ENCODE measurements at places on chromosomes 1 and 21.
A peak's percentile ranks its signal among the peaks of the same experiment; 100 is the strongest.

DNA sequence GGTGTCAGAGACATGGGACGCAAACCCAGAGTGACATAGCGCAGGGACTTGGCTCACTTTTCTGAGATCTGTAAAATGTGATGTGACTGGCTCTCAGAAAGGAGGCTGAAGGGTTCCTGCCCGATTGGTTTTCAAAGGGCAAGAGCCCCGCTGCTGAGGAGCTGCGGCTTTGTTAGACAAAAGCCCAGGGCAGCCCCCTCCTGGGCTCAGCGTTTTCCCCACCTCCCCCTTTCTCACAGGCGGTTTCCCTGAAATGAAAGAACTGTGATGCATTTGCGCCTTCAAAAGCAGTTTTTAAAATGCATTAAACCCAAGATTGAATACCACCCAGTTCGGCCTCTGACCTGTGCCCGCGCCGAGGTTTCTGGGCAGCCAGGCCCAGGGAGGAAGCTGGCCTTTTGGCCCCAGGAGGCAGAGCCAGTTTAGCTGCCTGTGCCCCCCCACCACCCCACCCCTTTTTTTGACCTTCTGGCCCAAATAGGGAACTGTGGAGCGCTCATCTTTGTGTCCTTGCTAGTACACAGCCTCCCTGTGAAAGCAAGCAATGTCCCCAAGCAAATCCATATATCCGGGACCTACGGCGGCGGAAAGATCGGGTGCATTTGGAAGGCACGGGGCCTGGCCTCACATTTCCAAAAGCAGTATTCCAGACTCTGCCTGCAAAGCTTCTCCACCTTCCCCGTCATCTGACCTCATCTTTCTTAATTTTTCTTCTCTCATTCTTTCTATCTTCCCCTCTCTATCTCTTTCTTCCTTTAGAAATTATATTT is 28.6 kb downstream of the CD247 start:
- no peak for DNase-seq

DNA sequence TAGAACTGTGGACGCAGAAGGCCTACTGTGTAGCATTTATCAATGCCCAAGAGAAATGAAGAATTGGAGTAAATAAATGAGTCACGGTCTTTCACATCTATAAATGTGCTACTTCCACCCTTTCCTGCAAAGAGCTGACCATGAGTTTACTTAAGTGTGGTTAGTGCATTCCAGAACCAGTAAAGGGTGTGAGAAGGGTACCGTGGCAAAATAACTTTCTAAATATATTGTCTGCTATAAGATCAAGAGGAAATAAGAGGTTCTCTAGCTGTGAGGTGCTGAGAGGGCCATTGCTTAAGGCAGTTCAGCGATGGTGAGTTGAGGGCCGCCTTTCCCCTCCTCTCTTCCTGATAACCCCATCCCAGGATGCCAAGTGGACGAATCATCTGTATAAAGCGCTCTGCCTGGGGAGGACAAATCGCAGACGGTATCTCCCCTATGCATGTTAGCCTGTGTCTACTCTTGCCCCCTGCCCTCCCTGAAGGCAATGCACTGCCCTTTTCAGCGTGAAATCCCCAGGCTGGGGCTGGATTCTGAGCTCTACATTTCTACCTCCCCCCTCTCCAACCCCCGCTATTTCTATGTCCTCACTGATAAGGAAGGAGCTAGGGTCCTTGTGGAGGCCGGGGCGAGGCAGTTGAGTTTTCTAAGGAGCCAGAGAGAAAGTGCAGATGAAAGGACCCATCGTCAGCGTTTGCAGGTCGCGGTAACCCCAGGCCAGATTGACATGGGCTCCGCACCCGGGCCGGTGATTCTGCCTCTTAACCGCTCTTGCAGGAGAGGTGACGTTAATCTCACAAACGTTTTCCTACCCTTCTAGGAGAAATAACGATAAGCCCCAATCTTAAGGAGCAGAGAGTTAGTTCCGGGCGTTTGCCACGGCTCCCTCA is 1.5 kb upstream of the NCAM2 start:
- DNase-seq = peak; percentile 52

GRCh38 chr1:116340506-116341231 is 32.4 kb upstream of the ATP1A1 start:
- peak; percentile 73 for DNase-seq

DNA sequence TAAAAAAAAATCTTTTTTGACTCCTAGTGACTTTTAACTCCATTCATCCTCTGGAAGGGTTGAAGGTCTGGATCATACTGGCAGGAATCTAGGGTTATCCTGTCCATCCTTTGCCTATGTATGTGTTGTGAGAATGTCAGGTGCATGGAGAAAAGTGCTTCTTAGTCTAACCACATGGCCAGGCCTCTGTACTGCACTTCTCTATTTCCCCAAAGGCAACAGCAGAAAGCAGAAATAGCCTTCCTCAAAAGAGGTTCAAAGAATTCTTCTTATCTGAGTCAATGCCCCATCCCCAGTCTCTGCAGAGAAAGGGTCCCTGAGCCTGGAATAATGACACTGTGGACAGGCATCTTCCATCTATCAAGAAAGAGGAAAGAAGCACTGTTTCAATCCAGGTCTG is 85.7 kb upstream of the CD34 start:
- DNase-seq = no peak

DNA sequence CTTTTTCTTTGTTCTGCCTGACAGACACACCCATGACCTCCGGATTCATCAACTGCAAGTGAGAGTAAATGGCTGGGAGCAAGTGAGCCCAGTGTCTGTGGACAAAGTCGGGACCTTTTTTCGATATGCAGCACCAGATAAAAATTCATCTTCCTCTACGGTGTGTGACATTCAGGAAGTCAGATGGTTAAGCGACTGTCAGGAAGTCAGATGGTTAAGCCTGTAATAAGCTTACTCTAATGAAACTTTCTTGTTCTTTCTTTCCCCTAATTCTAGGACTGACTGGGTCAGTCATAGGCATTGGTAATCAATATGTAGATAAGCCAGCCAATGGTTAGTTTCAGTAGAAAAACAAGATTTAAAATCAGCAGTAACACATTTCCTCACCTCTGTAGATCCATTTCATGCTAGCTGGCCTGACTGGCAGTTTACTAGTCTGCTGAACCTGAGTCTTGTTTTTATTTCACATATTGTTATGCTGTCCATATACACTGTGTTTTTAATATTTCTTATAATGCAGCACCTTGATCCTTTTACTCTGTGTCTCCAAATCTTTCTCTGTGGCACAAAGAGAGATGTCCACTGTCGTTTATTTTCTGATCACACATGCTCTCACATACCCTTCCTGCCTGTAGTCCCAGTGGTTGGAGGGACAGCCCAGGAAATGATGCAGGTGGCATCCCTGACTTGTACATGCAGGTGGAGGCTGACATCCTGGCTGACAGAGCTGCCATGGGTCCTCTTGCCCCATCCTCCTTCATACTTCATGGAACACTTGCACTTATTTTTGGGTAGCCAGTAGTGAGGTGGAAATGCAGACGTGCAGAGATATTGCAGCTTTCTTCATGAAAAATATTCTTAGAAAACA is 115.8 kb downstream of the VPS13D start:
- no peak for DNase-seq

- peak; percentile 77 for DNase-seq
Observed at GRCh38 chr1:162690672-162691434, 58.6 kb downstream of the DDR2 start.

DNA sequence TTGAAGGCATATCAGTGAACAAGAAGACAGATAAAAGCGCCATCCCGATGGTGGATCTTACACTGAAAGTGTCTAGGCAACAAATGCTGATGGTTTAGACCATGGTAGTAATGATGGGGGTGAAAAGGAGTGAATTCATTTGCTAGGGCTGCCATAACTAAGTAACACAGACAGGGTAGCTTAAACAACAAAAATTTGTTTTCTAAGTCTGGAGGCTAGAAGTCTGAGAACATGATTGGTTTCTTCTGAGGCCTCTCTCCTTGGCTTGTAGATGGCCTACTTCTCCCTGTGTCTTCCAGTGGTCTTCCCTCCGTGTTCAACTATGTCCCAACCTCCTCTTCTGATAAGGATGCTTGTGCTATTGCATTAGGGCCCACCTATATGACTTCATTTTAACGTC is 13.4 kb upstream of the RAB3B start:
- no peak for DNase-seq

DNA sequence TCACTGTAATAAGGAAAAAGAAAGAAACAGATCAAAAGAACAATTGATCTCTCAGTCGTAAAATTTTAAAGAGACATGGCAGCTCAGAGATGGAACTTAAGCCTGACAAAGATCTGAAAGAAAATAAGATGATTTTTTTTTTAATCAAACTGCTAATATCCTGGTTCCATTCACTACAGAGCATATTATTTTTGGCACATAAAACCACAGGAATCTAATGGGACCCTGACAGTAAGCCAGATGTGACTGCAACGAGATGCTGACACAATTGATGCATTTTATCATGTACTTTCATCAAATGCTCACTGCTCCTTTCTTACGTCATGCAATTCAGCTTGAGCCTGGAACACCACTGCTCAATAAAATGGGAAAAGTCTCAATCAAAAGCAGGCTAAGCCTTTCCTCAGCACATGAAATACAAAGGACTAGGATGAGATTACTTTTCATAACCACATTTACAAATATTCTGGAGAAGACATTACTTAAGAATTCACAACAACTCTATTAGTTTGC is 16.6 kb downstream of the GPATCH2 start:
- DNase-seq = no peak

- DNase-seq = peak; percentile 75
Observed at GRCh38 chr1:116886291-116886878, 23.3 kb upstream of the PTGFRN start.

DNA sequence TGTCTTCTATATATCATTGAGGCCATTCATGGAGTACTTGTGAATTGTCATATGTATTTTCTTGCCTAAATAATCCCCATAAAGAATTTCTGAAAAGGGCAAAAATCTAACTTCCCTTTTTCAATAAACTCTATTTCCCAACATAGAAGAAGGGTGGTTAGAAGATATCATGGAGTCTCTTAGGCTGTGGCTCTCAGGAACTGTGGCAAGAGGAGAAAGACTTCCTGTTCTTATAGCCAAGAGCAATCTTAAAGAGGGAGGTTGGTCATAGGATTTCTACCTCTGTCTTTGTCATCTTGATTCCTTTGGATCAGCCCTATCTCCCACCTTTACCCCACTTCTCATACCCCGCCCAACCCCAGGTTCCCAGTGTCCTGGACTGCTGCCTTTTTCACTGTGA is 175.8 kb downstream of the TYW3 start:
- no peak for DNase-seq

GRCh38 chr1:159921251-159921650 is 4.1 kb downstream of the TAGLN2 start:
- no peak for DNase-seq

- DNase-seq = no peak
Observed at GRCh38 chr1:15005116-15005515, 148.4 kb upstream of the TMEM51 start.

- no peak for DNase-seq
Observed at GRCh38 chr1:36760081-36760480, 274.2 kb downstream of the GRIK3 start.

DNA sequence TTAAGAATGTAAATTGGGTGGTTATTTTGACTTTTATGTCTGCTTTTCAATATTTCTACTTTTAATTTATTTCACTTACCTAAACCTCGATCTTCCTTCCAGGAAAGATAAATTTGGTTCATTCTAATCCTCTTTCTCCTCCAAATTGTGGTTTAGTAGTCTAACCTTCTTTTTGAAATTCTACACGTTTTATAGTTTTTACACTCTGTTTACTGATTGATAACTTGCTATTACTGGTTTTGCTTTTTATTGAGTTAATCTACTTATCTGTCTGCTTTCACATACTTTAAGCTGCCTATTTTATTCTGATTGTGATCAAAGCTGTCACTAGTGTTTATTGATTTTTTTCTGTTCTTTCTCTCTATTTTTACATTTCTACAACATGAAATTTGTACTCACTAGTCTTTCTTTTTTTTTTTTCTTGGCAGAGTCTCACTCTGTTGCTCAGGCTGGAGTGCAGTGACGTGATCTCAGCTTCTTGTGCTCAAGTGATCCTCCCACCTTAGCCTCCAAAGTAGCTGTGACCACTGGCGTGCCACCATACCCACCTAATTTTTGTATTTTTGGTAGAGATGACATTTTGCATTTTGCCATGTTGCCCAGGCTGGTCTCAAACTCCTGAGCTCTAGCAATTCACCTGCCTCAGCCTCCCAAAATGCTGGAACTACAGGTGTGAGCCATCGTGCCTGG is 27.9 kb upstream of the ERRFI1 start:
- no peak for DNase-seq

DNA sequence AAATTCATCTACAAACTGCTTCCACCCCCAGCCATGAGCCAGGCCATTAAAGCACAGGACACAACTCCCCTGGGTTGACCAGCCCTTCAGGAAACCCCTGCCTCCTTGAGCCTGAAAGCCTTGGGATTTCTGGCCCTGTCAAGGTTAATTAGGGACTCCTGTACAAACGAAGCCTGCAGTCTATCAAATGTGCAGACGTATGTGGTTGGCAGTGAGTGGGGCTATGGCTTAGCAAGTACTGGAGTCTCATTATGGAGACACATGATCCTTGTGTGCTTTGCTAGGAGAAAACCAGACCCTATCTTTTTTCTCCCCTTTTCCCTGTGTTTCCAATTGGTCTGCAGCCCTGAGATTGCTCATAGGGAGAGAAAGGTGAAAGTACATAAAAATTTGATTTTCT is 588.3 kb upstream of the USP24 start:
- no peak for DNase-seq

GRCh38 chr1:211236633-211237320 is 22.4 kb upstream of the RCOR3 start:
- peak; percentile 47 for DNase-seq

GRCh38 chr1:185813401-185813979 is 79.3 kb downstream of the HMCN1 start:
- DNase-seq = peak; percentile 22

- DNase-seq = no peak
Observed at GRCh38 chr1:170414989-170415709, 116.8 kb upstream of the GORAB start.

DNA sequence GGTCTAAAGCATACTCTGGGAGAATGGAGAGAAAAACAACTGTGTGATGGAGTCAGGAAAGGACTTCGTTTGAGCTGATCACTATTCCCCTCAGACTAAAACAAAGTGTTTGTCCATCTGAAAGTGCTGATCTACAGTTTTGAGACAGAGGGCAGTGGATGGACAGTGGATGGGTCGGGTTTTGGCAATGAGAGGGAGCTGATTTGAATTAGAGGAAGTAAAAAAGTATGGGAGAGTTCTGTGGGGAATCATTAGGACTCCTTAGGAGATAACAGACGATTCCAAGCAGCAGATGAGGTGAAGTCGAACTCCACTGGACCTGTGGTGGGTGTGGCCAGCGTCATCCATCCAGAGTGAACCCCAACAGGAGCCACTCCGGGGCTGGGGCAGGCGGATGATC is 62.3 kb downstream of the PTGS2 start:
- no peak for DNase-seq

GRCh38 chr1:187837787-187838186 is 1009.0 kb downstream of the PLA2G4A start:
- DNase-seq = no peak

Measured in NCI-H226 (cell line).